ENCODE measurements at places on chromosomes 1 and 21.

DNA sequence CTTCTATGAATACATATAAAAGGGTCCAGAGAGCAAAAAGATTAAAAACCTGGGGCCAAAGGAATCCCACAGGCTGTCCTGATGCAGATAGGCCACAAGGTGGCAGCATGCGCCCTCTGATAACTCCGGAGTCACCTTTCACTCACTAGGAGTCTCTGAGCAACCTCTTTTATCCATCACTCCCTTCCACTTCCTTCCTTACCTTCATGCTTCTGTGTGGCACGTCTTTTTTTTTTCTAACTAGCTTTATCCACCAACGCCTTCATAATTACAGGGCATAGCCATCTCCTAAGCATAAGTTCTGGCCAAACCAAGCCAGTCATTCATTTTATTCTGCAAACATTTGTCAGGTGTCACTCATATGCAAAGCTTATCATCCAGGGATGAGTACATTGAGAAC is 3.9 kb upstream of the PGLYRP4 start:
- peak; percentile 77 for DNase-seq

- no peak for DNase-seq
Measured at GRCh38 chr1:45437323-45437722, 53.6 kb downstream of the TESK2 start.

DNA sequence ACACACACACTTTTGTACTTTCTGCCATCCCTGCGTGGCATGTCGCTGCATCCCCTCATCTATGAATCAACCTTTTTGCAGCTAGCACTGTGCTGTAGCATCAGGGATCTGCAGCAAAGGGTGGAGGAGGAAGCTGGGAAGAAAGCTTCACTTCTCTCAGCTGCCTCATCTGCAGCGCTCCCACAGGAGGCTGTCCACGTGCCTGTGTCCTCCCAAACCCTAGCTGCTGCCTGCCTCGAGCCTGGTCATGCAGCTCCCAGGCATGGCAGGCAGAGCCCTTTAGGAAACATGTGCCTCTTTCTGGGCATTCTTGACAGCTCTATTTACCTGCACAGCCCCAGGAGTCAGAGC is 262.1 kb upstream of the SGIP1 start:
- DNase-seq = no peak

GRCh38 chr1:63784489-63785390 is 10.9 kb downstream of the ROR1 start:
- DNase-seq = no peak

- peak; percentile 20 for DNase-seq
Measured at GRCh38 chr1:28684937-28685336, 16.4 kb downstream of the GMEB1 start.

DNA sequence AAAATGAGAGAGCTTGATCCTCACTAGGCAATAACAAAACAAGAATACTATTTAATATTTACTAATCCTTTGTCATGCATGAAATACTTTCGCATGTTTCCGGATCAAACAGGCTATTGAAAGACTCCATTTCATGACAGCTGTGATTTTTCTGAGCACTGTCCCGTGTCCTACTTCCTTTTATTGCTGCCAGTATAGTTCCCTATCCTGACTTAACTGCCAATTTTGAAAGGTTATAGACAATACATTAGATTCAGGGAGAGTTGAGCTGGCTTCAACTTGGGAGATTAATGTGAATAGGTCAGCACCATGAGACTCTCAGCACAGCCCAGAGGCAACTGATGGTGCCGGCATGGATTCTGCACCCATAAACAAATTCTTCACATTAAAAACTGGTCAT is 225.8 kb downstream of the VAV3 start:
- DNase-seq = no peak

- no peak for DNase-seq
Measured at GRCh38 chr1:24584171-24584647, 28.3 kb downstream of the NCMAP start.

- no peak for DNase-seq
Measured at GRCh38 chr1:68143633-68144032, 88.7 kb downstream of the WLS start.

- no peak for DNase-seq
Measured at GRCh38 chr1:228267962-228268880, 60.4 kb downstream of the OBSCN start.

DNA sequence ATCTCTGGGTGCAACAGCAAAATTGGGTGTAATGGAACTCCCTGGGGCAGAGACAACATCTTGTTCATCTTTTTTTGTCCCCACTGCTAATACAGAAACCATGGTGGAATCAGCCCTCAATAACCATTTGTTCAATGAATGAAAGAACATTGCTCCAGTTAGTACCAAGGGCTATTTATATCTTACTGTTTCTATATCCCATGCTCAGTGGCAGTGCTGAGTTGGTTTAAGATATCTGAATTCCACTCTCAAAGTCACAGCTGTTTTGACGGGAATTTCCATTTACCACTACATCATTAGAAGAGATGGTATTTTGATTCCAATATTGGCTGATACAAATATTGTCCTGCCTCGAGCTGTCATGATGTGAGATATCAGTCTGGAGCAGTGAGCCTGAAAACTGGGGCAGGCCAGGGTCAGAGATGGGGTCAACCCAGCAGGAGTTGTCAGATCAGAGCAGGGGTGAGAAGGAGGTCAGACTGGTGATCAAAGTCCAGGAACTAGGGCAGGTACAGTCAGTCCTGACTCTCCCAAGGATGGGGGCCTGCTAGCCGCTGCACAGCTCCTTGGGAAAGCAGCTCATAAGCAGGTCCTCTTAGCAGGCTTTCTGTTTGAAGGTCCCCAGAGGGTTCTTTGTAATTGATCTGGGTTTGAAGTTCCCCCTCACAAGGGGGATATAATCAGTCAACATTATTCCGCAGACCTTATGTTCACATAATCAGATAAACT is 5.8 kb upstream of the PHC2 start:
- no peak for DNase-seq

GRCh38 chr21:29462479-29462878 is 163.8 kb downstream of the BACH1 start:
- DNase-seq = no peak

DNA sequence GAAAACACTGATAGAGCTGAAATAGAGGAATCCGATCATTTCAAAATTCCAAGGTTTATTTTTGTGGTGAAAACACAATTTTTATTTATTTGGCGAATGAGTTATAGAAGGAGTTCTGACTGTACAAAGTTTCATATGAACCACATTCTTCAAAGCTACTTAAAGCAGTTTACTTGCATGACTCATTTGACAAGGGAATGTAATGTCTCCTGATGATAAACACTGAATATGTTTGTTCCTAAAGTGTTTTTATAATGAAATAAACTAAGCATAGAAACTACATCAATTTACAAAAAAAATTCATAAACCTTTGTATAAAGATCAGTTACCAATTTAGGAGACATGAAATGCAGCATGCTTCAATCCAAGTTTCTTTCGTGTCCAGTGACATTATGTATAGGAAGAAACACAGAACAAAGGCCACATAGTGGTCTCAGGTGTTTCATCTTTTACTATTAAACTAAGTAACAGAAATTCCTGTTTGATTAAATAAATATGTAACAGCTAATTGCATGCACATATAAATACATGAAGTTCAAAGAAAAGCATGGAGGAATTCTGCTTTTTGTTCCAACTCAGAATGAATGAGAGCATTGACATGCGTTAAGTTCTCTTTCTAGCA is 2.5 kb downstream of the PRKACB start:
- peak; percentile 63 for DNase-seq

- DNase-seq = no peak
Measured at GRCh38 chr1:214331180-214331579, 50.2 kb downstream of the SMYD2 start.

DNA sequence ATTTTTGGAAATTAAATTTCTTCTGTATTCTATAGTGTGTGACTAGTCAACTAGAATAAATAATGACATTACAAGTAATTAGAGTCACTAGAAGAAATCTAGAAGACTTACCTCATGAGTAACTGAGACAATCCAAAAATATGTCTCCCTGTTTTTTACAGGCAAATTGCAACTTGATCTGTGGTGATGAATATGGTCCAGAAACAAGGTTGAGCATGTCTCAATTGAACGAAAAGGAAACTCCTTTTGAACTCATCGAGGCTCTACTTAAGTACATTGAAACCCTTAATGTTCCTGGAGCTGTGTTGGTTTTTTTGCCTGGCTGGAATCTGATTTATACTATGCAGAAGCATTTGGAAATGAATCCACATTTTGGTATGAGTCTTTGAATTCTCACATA is 36.7 kb downstream of the DHX9 start:
- DNase-seq = no peak

DNA sequence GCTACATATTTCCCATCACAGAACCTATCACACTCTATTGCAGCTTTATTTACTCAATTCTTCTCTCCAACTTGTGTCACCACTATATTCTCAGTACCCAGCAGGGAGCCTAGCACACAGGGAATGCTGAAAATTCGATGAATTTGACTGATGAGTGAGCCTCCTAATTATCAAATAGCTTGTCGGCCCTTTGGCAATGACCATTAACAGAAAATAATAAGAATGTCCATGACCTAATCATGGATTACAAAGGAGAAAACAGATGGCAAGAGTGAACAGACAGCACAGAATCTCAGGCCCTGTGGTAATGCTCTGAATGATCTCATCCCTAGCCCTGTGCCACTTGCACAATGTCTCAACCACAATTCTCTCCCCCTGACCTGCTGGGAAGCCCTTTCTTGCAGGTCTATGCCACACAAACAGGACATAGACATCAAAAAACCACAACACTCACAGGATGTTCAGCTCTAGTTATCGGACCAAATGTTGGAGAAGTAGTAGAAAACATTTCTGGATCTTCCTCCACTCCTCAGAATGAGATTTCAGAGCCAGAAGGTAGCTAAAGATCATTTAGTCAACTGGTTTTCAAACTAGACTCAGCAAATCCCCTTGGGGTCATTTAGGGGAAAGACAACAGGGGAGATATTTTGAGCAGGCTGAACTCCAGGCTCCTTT is 68.4 kb downstream of the LUZP1 start:
- no peak for DNase-seq

- DNase-seq = no peak
Measured at GRCh38 chr1:236101233-236102200, 36.6 kb upstream of the NID1 start.

- DNase-seq = no peak
Measured at GRCh38 chr1:234629026-234629425, 19.0 kb upstream of the IRF2BP2 start.

- DNase-seq = no peak
Measured at GRCh38 chr21:17494051-17494450, 18.8 kb upstream of the CXADR start.

DNA sequence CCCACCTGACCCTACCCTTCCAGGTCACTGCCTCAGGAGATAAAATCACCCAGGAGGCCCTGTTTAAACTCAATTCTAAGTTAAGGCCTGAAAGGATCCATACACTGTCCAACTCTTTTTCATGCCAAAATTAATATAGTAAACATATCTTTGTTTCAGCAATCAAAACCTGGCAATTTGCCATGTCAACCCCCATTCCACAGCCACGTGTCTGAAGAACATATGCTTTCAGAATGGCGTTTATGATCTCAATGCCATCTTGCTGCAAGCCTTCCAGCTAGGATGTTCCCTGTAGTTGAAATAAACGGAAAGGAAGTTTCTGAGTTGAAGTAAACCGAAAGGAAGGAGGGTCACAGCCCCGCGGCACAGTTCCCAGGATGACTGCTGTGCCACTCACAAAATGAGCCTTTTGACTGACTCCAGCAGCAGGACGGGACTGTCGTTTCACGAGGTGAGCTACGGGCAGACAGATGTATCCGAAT is 472.0 kb downstream of the SMYD3 start:
- no peak for DNase-seq

DNA sequence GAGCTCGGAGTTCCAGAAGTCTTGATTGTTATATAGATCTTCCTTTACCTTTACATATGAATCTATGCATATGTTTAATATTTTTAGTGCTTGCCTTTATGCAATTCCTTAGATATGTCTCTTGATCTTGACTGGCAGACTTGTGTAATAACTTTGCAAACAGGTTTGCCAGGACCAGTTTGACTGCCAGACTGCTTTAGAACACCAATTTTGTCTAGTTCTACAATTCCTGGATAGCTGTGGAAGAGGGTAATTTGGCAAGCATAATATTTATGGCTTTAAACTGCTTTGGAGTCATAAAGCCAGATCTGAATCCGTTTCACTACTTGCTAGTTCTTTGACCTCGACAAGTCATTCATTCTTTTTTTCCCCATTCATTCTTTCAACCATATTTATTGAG is 250.0 kb downstream of the FAF1 start:
- DNase-seq = no peak

DNA sequence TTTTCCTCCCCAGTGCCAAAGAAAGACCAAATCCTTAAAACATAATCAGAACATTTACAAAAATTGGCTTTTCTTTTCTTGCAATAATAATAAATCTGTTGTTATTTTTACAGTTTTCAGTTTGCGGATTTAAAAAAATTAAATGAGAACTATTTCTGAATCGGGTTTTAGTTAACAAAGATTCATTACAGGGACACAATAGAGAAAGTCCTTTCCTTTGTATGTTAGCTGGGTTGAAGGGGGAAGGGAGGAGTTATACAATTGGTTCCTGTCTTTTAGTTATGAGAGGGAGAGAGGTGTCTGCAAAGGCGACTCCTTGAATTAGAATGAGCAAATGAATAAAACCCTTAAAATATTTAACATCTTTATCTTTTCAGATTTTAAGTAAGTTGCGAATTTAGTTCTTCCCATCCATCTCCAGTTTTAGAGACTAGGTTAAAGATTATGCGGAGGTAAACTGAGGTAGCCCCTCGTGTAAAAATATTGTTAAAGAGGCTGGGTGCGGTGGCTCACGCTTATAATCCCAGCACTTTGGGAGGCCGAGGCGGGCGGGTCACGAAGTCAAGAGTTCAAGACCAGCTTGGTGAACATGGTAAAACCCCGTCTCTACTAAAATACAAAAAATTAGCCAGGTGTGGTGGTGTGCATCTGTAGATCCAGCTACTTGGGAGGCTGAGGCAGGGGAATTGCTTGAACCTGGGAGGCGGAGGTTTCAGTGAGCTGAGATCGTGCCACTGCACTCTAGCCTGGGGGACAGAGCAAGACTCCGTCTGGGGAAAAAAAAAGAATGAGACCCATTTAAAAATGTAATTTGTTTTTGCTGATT is 3.9 kb downstream of the SPEN start:
- DNase-seq = peak; percentile 20

DNA sequence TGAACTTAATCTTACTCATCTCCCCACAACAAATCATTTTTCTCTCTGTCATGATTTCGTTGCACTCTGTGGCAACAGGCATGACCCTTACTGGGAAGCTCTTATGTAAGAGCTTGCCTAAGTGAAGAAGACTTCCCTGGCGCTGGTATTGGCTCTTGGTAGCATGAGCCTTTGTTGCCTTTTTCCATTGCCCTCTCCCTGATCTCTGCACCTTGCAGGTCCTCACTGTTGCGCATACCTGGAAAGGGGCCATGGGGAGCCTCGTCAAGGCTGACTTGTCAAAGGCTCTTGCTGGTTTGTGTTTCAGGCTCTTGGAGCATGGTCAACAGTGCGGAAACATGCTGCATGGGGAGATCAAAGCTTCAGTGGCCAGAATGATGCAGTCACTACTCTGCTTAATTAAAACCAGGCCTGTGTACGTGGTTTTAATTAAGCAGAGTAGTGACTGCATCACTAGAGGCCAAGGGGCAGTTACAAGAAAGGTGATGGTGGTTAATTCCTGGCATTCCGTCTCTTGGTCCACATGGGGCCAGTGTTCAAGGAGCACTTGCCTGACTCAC is 141.3 kb downstream of the SPATA46 start:
- no peak for DNase-seq
